ENCODE measurements at places on chromosomes 2 and 18.

- H3K4me3 ChIP-seq, result no peak overlapping the region
- H3K36me3 ChIP-seq, result no peaks in the 10 kb centered on the region
- H3K27me3 ChIP-seq, result peaks cover 17% of the 10 kb centered on the region
- no peak overlapping the region for H3K27ac ChIP-seq
- no peaks in the 10 kb centered on the region for H3K4me1 ChIP-seq
Measured at GRCh38 chr2:209976698-209977385, 25.6 kb upstream of the RPE start.

DNA sequence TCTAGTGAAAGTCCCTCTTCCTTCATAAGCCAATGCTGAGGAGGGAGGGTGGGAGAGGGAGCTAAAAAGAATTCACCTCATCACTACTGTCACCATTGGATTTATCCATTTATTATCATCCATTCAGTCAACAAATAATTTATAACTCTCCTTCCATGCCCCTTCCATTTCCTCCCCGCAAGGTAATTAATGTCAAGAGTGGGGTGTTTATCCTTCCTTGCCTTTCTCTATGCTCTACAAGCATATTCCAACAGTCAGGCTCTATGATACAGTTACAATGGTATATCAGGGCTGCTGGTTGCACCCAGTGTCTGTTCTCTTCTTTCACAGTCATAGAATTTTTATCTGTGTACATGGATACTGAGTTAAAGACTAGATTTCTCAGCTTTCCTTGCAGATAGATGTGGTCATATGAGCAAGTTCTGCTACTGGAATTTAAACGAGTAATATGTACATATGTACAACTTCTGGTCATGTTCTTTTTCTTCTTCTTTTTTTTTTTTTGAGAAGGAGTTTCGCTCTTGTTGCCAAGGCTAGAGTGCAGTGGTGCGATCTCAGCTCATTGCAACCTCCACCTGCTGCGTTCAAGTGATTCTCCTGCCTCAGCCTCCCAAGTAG lies 5.1 kb upstream of the MFSD6 start:
- H3K36me3 ChIP-seq, result no peaks in the 10 kb centered on the region
- no peak overlapping the region for H3K27ac ChIP-seq
- no peak for ATAC-seq
- no peak overlapping the region for H3K4me3 ChIP-seq
- H3K4me1 ChIP-seq, result no peaks in the 10 kb centered on the region

- no peak overlapping the region for H3K27ac ChIP-seq
- H3K27me3 ChIP-seq, result no peaks in the 10 kb centered on the region
- peaks cover 5% of the 10 kb centered on the region for H3K4me1 ChIP-seq
- H3K4me3 ChIP-seq, result no peak overlapping the region
- peaks cover 15% of the 10 kb centered on the region for H3K36me3 ChIP-seq
- ATAC-seq, result no peak
Measured at GRCh38 chr2:24843330-24843860, 50.2 kb downstream of the CENPO start.

DNA sequence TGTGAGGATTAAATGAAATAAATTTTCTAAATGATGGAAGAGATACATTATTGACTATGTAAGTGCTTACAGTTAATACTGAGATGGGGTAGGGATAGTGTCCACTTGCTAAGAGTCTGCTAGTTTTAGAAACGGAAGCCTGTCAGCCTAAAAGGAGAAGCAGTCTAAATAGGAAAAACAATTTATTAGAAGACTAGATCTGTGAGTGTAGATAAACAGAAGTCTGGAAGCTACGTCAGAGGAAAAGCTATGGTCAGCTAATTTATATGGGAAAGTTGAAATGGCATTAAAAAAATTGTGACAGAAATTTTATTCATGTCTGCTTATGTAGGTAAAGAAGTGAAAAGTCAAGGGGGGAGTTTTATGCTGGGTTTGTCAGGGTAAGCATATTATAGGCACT lies 1338.4 kb upstream of the CHAC2 start:
- H3K36me3 ChIP-seq, result no peaks in the 10 kb centered on the region
- no peak overlapping the region for H3K27ac ChIP-seq
- ATAC-seq, result no peak
- no peak overlapping the region for H3K4me3 ChIP-seq
- no peaks in the 10 kb centered on the region for H3K27me3 ChIP-seq

GRCh38 chr2:44932079-44932478 lies 9.4 kb upstream of the SIX3 start:
- no peaks in the 10 kb centered on the region for H3K36me3 ChIP-seq
- no peak overlapping the region for H3K4me3 ChIP-seq
- H3K27me3 ChIP-seq, result peaks cover 65% of the 10 kb centered on the region

DNA sequence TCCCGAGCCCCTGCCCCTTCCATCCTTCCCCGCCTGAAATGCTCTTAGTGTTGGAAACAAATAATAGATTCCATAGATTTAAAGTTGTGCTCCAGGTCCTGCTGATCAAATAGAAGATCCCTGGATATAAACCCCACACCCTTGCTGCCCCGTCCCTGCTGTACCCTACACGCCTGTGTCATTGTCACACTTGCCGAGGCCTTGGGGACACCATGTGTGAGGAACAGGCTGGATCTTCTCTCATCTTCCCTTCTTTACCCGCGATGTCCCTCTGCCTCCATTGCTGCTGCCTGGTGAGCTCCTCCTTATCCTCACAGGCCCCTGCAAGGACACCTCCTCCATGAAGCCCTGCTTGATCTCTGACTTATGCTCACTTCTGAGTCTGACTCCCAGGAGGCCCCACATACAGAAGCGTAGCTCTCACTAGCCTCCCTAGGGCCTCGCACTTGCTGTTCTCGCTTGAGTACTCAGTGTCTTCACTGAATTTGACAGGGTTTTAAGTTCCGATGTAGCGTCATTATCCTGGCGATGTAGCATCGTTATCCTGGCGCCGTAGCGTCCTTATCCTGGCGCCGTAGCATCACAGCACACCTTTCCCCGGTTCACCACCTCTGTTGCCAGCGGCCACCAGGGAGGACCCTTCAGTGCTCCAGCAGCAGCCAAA lies 221.9 kb downstream of the NDUFA10 start:
- no peaks in the 10 kb centered on the region for H3K4me1 ChIP-seq
- H3K36me3 ChIP-seq, result no peaks in the 10 kb centered on the region
- H3K27me3 ChIP-seq, result peaks cover 4% of the 10 kb centered on the region
- H3K27ac ChIP-seq, result no peak overlapping the region
- ATAC-seq, result no peak
- no peak overlapping the region for H3K4me3 ChIP-seq

DNA sequence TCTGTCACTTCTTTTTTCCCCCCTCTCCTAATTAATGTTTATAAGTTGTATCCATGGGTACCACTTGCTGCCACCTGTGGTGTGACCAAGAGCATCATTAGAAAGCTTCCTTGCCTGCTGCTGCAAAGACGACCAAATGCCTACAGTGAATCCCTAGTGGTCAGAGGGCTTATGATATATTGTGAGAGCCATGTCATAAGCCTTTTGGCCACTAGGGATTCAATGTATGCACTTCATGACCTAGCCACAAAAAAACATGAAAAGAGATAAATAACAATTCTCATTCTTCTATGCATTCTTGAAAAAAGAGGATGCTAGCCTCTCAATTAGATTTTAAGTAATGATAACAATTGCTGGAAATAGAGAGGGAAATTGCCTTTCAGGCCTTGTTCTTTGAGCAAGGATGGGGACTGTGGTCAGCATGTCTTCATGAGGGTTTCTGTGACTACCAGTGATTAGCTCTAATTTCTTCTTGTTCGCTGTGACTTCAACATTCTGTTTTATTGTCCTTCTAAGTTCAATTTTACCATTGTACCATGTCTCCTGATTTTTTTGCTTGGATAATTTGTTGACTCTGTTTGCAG lies 435.3 kb downstream of the TGIF1 start:
- no peak overlapping the region for H3K4me3 ChIP-seq
- peaks cover 10% of the 10 kb centered on the region for H3K27me3 ChIP-seq
- H3K36me3 ChIP-seq, result no peaks in the 10 kb centered on the region
- no peak for ATAC-seq
- H3K4me1 ChIP-seq, result no peaks in the 10 kb centered on the region

DNA sequence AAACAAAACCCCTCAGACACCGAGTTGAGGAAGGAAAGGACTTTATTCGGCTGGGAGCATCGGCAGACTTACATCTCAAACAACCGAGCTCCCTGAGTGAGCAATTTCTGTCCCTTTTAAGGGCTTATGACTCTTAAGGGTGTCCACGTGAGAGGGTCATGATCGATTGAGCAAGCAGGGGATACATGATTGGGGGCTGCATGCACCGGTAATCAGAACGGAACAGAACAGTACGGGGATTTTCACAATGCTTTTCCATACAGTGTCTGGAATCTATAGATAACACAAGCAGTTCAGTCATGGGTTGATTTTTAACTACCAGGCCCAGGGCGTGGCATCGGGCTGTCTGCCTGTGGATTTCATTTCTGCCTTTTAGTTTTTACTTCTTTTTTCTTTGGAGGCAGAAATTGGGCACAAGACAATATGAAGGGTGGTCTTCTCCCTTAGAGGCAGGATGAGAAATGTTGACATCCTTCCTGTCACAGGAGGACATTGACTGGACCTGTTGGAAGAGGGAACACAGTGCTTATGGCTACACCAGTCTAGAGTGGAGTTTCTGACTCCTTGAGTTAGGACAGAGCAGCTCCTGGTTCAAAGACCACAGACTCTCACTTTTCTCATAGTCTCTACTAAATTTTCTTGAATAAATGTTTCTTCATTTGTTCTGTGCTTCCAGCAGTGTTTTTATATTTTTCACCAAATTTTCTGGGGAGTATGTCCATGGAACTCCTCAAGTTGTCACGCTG lies 35.8 kb downstream of the SPOPL start:
- H3K4me1 ChIP-seq, result peaks cover 8% of the 10 kb centered on the region
- peaks cover 38% of the 10 kb centered on the region for H3K36me3 ChIP-seq
- ATAC-seq, result no peak
- H3K27me3 ChIP-seq, result no peaks in the 10 kb centered on the region
- H3K4me3 ChIP-seq, result no peak overlapping the region

GRCh38 chr2:42064417-42064942 lies 16.7 kb downstream of the PKDCC start:
- no peaks in the 10 kb centered on the region for H3K36me3 ChIP-seq
- no peak for ATAC-seq
- no peak overlapping the region for H3K27ac ChIP-seq
- H3K4me1 ChIP-seq, result no peaks in the 10 kb centered on the region
- H3K27me3 ChIP-seq, result peaks cover 6% of the 10 kb centered on the region

- H3K4me1 ChIP-seq, result peaks cover 37% of the 10 kb centered on the region
- ATAC-seq, result peak; percentile 61
- no peaks in the 10 kb centered on the region for H3K36me3 ChIP-seq
- H3K27ac ChIP-seq, result no peak overlapping the region
Measured at GRCh38 chr2:54995553-54995952, 54.7 kb downstream of the RTN4 start.

DNA sequence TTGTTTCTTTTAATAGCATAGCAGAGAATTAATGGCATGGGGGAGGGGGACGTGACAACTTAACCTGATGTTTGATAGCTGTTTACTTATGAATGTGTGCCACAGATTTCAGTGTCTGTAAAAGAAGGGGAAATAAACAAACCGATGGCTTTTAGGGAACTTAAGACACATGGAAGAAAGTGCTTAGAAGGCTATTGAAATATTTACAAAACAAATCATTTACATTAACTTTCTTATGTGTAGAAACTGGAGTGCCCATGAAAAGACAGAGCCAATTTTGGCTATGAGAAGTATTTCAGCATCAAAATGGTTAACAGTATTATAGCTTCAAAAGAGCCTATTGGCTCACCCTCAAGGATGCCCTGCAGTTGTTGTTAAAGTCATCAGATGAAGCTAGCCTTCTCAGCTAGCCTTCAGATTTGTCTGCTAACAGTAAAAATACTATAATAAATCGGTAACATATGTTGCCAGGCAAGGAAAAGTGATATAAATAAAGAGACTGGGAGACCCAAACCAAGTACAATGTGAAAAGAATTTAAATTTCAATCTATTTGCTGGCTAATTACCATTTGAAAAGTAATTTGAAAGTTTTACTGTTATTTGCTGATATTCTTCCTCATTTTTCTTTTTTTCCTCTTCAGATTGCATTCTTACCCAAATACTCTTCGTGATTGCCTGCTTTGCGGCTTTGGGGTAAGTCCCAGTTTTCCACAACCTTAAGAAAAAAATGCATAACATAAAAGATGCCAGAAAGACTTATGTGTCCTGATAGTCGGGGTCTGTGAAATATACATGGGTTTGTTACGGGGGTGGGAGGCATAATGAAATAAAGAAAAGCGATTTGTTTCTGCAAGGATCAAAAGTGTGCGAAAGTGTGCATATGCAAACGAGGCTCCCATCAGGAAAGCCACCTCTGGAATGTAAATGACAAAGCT lies 256.4 kb downstream of the MEIS1 start:
- no peaks in the 10 kb centered on the region for H3K36me3 ChIP-seq
- no peak overlapping the region for H3K27ac ChIP-seq
- no peak for ATAC-seq
- H3K4me3 ChIP-seq, result no peak overlapping the region

DNA sequence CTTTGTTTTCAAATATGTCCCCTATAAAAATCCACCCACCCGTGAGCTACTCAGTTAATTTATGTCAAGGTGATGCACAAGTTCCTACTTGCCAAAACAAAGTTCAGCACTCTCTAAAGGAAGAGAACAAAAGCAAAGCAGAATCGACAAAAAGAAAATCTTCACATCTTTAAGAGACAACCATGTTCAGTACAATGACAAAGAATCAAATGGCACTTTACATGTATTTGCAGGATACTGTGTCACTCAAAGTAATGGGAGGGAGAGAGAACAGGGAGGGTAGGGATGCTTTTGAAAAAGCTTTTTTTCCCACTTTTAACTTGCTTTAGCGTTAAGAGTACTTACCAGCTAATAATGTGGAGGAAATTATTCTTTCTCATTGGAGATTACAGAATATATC lies 39.0 kb upstream of the FAM237A start:
- ATAC-seq, result no peak
- no peaks in the 10 kb centered on the region for H3K27me3 ChIP-seq
- no peaks in the 10 kb centered on the region for H3K4me1 ChIP-seq

DNA sequence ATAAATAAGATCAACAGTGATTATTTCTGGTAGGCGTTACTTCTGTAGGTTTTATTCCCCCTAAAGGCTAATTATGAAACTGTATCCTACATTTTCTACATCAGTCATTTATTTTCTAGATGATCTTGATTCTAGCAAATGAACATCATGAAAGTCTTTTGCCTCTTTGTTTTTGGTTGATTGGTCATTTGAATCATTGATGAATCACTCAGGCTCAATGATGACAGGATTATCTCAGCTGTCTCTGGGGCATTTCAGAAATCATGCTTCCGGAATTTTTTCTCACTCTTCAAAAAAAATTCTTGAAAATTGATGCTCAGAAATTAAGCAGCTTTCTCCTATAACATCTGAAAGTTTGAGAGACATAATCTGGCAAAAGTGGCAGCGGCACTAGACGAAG lies 298.9 kb upstream of the TCF4 start:
- H3K36me3 ChIP-seq, result no peaks in the 10 kb centered on the region
- H3K4me3 ChIP-seq, result no peak overlapping the region
- H3K4me1 ChIP-seq, result no peaks in the 10 kb centered on the region
- no peaks in the 10 kb centered on the region for H3K27me3 ChIP-seq
